Suppressor macrophage treated with lipopolysaccharide for 4 hours (primary cell): ENCODE measurements at places on chromosomes 4 and X.

DNA sequence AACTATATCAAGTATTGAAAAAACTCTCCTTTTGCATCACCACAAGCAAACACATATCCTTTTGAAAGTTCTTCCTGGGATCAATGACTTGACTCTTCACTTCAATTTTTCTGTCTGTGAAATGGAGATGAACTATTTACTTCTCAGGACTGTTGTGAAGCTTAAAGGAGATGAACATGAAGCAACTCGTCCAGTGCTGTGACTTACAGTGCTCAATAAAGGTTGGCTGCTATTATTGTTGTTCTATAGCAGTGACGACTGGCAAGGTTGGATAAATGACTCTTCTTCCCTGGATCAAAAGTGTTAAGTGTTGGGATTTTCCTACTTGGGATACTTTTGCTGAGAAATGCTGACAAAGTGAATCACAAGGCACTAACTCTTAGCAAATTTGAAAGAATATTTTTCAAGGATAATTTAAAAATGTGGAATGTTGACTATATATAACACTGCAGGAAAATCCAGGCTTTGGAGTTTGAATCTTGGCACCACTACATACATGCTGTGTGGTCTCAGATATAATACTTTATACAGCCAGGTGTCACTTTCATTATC is 13.7 kb downstream of the FRAS1 start:
- no peak for DNase-seq

DNA sequence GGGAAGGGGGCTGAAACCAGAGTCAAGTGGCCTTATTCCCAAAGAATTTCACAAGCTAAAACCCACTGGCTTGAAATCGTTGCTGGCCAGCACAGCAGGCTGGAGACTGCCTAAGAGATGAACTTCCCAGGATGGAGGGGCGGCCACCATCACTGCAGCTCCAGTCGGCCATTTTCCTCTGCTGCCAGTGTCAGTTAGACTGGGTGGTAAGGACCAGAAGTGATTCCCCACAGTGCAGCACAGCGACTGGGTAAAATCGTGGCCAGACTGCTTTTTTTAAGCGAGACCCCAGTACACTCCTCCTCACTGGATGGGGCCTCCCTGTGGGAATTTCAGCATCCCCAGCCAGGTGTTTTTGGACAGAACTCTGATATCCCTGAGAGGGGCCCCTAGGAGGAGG is 428.0 kb downstream of the SPIN4 start:
- no peak for DNase-seq

GRCh38 chrX:15425024-15425423 is 40.8 kb upstream of the VEGFD start:
- no peak for DNase-seq

DNA sequence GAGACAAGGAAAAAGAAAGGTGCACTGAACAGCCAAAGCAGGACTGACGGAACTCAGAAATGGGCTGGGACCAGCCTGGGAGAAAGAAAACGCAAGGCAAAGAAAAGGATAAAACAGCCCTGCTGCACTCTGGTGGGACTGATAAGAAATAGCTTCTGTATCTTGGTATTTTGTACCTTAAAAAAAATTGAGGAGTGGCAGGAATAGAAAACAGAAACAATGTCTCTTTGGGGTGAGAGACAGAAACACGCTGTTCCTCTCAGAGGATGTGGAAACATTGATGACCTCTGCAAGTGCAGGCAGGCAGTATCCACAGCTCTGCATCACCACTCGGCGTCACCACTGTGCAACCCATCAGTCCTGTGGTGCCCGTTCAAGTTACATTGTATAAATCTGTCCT is 152.5 kb upstream of the SPRY1 start:
- DNase-seq: peak; percentile 20
